Activated CD4-positive, alpha-beta T cell treated with anti-CD3 and anti-CD28 coated beads, Interleukin-2, amount 50 U/mL, for 48 hours (primary cell): ENCODE measurements at places on chromosomes 1 and 21.

GRCh38 chr1:99579691-99580172 is 66.2 kb upstream of the PALMD start:
- DNase-seq: no peak

GRCh38 chr21:35019631-35020032 is 29.5 kb downstream of the RUNX1 start:
- DNase-seq: no peak

DNA sequence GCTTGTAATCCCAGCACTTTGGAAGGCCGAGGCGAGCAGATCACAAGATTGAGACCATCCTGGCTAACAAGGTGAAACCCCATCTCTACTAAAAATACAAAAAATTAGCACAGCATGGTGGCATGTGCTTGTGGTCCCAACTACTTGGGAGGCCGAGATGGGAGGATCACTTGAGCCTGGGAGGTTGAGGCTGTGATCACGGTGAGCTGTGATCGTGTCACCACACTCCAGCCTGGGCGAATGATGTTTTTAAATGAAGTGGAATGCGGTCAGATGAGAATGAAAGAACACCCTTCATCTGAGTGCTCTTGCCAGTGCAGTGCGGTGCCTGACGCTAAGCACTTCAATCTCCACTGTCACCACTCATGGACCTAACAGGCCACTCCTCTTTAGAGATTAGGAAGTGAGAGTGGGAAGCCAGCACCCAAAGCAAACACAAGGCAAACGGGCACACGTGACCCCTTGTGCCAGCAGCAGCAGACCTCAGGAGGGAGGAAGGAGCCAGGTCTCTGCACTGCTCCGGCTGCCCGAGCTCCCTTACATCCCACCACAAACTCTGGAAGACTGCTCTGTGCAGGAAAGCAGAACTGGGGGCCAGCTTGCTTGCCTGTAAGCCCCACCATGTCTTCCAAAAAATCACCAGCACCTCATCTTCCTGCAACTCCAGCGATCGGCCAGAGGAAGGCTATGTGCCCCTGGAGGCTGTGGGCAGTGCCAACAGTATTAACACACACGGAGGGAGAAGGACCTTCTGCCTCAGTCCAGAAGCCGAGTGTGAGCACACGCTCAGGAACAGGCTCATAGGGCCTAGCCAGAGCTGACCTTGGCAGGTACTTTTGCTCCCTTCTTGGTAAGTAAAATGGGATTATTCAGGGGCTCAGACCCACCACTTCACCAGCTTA is 9.7 kb downstream of the CTNNBIP1 start:
- no peak for DNase-seq

GRCh38 chr1:15220024-15220392 is 27.0 kb upstream of the FHAD1 start:
- DNase-seq: no peak

GRCh38 chr1:230750576-230750975 is 3.4 kb downstream of the CAPN9 start:
- no peak for DNase-seq

DNA sequence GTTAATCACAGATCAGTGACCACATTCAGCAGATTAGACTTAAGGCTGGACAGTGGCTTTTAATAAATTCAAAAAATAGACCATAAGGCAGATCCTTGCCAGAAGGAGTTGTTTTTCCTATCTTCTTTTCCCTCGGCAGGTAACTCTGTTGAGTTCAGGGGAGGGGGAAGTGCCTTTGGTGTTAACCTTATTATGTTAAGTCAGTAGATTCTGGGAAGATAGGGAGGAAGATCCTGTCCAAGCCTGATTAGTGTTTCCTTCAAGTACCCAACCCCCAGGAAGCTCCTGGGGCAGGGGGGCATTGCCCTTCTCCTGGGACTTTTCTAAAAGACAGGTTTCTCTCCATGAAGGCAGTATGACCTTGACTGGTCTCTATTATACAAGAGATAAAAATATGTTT is 87.4 kb downstream of the ELAVL4 start:
- no peak for DNase-seq
